Prostate gland (tissue), 2 donors: ENCODE measurements at places on chromosomes 7 and 10. TPM values are rescaled to one million over a fixed set of nuclear protein-coding genes. Genes with fewer than 3 reads are reported as not detected.
A peak's percentile ranks its signal among the peaks of the same experiment; 100 is the strongest.

Gene ABCB4
- 1.1 TPM for total RNA-seq

DNA sequence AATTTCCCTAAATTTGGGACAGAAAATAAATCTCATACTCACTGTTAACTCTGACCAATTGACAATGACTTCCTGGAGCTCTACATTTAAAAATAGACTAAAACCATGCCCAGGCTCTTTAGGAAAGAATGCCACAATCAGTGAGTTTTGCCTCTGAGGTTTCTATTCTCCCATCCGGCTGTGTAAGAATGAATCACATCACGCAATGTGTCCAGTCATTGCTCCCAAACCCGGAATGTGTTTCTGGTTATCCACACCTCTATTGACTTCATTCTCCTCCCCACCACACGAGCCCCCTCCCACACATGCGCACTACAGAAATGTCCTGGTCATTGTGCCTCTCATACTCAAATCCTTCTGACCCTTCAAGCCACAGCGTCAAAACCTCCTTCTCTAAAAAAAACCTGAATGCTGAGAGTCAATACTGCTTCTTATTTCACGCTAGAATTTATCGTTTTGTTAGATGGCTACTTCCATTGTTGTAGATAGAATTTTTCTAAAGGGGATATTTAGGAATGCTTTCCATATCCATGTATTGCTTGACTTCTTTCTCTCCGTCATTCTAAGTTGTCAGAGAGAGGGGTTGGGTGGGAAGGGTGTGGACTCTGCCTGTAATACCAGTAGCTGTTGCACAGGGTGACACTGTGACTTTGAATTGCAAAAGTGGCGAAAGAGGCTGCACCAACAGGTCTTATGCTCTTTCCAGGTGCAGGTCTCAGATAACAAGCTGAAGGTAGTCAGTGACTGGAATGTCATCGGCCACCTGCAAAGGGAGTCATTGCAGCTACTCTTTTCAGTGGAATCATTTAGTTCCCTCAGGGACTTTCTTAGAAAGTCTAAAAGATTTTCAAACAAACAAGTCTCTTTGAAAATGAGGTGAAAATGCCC is 356.6 kb downstream of the PAXIP1 start:
- no peaks in the 10 kb centered on the region for H3K36me3 ChIP-seq
- H3K4me3 ChIP-seq: no peak overlapping the region
- no peaks in the 10 kb centered on the region for H3K4me1 ChIP-seq
- no peak for DNase-seq

DNA sequence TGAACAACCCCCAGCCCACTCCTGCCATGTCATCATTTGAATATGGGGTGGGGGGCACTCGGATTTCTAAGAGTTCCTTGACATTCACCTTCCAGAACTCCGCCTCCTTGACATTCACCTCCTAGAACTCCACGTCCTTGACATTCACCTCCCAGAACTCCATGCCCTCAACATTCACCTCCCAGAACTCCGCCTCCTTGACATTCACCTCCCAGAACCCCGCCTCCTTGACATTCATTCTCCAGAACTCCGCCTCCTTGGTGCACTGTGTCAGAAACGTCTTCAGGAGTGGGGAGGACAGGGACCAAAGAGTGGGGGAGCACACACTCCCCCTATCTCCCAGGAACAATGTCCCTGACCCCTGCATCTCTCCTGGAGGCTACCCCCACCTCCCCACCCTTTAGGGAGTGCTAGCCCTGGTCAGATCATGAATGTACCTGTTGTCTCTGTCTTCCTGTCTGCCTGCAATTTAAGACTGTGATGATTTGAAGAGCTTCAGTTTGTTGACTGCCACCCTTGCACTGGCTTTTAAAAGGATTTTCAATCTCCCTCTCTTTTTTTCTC is 110.1 kb downstream of the NPTX2 start:
- no peaks in the 10 kb centered on the region for H3K27me3 ChIP-seq
- no peaks in the 10 kb centered on the region for H3K36me3 ChIP-seq
- H3K4me1 ChIP-seq: no peaks in the 10 kb centered on the region
- DNase-seq: no peak

Gene TRPV6
- 47.0 TPM for total RNA-seq

DNA sequence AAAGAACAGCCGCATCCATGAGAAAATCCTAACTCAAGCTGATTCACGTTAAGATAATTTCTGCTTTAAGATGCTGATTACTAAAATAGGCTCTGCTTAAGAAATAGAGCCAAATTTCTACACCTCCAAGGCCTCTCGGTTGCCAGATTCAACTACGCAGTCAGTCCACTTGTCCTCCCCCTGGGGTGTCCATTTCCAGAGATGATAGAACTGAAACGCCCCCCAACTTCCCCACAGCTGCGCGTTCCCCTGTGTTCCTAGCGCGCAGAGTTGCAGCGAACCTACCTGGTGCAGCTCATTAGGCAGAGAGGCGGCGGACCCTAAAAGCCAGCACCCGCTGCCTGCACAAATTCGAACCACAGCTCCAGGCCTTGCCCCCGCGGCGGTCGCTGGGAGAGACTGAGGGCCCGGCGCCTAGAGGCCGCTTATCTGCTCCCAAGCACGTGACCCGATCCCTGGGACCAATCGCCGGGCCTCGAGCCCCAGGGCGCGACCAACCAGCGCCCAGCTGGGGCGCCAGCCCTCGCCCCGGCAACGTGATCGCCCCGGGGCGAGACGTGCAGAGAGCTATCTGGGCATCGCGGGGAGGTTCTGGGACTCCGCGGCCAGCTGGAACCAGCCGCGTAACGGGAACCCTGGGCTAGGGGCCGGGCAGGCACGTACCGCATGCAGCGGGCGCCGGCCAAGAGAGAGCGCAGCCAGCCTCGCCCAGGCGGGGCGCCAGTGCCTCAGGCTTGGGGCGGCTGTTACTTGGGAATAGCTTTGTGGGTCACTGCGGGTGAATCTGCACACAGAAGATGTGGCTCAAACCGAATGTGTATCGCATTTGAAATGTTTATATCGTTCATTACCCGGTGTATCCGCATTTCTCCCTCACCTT is at the start of gene PPP1R3C:
PPP1R3C (minus strand) TSS at position 401 of the 880 bp plus-strand sequence; CDS start at position 299, 102 bp downstream.
- no peaks in the 10 kb centered on the region for H3K4me1 ChIP-seq
- peak within 1 kb of the TSS; percentile 47 for H3K4me3 ChIP-seq
- H3K36me3 ChIP-seq: no peaks in the 10 kb centered on the region
- no peaks in the 10 kb centered on the region for H3K27me3 ChIP-seq

- H3K4me3 ChIP-seq: no peak overlapping the region
- no peaks in the 10 kb centered on the region for H3K27me3 ChIP-seq
- H3K4me1 ChIP-seq: no peaks in the 10 kb centered on the region
- no peak for DNase-seq
- no peaks in the 10 kb centered on the region for H3K36me3 ChIP-seq
Measured at GRCh38 chr7:50197549-50197948, 104.5 kb upstream of the ZPBP start.

DNA sequence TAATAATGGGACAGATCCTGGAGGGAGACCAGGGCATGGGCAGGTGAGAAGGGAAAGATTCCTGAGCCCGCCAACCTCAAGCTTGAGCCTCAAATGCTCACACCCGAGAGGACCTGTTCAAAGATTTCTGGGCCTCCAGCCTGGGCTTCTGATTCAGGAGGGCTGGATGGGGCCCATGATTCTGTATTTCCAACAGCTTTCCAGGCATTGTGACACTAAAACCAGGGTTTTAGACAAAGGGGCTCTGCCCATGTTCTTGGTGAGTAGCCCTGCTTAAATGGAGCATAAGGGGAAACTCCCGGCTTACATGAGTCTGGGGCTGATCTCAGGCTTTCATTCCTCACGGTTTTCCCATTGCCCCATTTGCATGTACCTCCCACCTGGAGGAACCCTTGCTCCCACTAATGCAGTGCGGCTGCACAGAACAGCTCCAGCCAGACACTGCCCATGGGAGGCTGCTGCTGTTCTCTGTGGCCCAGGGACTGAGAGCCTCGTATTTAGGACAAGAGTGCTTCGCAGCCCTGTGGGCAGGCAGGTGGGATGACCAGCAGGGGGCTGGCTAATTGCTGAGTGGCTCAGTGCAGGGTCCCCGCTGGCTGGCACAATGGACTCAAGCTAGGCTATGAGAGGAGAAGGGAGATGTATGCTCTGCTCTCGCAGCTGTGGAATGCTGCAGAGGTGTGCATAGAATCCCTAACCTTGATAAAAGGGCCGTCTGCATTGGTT is 135.3 kb upstream of the COBL start:
- H3K36me3 ChIP-seq: no peaks in the 10 kb centered on the region
- DNase-seq: no peak
- no peak overlapping the region for H3K4me3 ChIP-seq
- H3K27me3 ChIP-seq: no peaks in the 10 kb centered on the region
- no peak overlapping the region for H3K27ac ChIP-seq
- no peaks in the 10 kb centered on the region for H3K4me1 ChIP-seq

DNA sequence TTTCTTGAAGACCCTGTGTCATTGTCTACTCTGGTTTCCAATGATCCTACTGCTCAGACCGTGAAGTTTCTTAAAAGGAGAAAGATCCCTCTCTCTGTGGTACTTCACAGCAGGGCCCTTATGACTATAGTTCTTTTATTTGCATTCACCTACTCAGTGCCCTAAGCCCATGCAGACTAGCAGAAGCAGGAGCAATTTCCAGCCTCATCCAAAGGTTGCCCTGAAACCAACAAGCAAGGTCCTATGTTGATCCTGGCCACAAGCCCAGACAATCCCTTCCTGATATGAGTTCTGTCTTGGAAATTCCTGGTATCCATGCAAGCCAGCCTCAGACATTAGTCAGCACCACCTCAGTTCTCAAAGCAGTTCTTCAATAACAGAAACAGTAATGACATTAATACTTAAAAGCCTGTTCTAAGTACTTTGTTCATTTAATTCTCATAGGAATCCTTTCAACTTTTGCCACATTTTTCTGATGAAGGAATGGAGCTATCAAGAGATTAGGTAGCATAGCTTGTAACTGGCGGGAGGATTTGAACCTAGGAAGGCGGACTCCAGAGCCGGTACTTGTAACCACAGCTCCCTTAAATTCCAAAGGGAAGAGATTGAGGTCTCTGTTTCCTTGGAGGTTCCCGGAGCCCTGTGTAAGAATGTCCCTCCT is 58.1 kb upstream of the ST8SIA6 start:
- H3K4me3 ChIP-seq: no peak overlapping the region
- H3K27ac ChIP-seq: no peak overlapping the region
- no peaks in the 10 kb centered on the region for H3K4me1 ChIP-seq
- no peaks in the 10 kb centered on the region for H3K27me3 ChIP-seq
- peak; percentile 10 for DNase-seq

DNA sequence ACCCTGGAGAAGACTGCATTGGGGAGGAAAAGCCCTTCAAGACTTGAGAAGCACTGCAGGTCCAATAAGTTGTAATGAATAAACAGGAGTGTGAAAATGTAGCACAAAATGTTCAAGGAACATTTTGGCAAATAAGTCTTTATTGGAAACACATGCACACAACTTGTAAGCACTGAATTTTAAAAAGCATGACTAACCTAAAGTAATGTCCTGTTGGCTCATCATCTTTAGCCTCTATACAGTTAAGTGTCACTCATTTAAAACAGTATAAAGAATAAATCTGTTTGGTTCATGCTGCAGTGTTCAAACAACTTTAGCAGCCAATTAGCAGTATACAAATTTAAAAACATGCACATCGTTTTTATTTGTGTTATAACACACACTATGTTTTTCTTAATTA is 108.6 kb downstream of the CDK6 start:
- no peak for DNase-seq
- no peaks in the 10 kb centered on the region for H3K27me3 ChIP-seq
- no peaks in the 10 kb centered on the region for H3K36me3 ChIP-seq
- H3K27ac ChIP-seq: no peak overlapping the region
- H3K4me1 ChIP-seq: no peaks in the 10 kb centered on the region
- no peak overlapping the region for H3K4me3 ChIP-seq

- H3K27me3 ChIP-seq: no peaks in the 10 kb centered on the region
- DNase-seq: no peak
- no peak overlapping the region for H3K27ac ChIP-seq
- H3K36me3 ChIP-seq: no peaks in the 10 kb centered on the region
- no peak overlapping the region for H3K4me3 ChIP-seq
Measured at GRCh38 chr10:131760416-131761166, 140.2 kb upstream of the PPP2R2D start.

GRCh38 chr10:11742009-11742778 is at the start of gene ECHDC3:
ECHDC3 (plus strand) TSS chr10:11742382; CDS start chr10:11742577, 195 bp downstream.
- no peaks in the 10 kb centered on the region for H3K27me3 ChIP-seq
- H3K4me1 ChIP-seq: peaks cover 2% of the 10 kb centered on the region
- H3K36me3 ChIP-seq: no peaks in the 10 kb centered on the region
- DNase-seq: peak; percentile 39

Gene SPDYE9
- total RNA-seq: 2.0 TPM

DNA sequence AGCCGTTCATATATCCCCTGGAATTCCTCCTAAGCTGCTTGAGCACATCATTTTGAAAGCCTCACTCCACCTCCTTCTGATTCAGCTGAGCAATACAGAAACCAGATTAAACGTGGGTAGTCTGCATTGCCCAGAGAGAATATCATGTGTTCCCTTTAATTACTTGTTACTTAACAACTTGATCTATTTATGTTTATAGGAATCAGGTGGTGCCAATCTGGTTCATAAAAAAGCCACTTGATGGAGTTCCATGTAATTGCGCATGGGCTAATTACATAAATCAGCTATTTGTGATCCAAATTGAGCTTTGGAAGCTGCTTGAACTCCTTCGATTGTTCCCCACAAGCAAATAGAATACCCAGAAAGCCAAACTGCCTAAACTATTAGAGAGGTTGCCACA is 114.7 kb upstream of the ADCY1 start:
- no peak for DNase-seq
- no peak overlapping the region for H3K27ac ChIP-seq
- no peaks in the 10 kb centered on the region for H3K36me3 ChIP-seq
- no peaks in the 10 kb centered on the region for H3K27me3 ChIP-seq

Gene TUBAL3
- total RNA-seq: 1.1 TPM
